ENCODE measurements at places on chromosomes 11 and 22.

- DNase-seq, result no peak
Measured at GRCh38 chr11:102553835-102554282, 23.3 kb upstream of the MMP7 start.

DNA sequence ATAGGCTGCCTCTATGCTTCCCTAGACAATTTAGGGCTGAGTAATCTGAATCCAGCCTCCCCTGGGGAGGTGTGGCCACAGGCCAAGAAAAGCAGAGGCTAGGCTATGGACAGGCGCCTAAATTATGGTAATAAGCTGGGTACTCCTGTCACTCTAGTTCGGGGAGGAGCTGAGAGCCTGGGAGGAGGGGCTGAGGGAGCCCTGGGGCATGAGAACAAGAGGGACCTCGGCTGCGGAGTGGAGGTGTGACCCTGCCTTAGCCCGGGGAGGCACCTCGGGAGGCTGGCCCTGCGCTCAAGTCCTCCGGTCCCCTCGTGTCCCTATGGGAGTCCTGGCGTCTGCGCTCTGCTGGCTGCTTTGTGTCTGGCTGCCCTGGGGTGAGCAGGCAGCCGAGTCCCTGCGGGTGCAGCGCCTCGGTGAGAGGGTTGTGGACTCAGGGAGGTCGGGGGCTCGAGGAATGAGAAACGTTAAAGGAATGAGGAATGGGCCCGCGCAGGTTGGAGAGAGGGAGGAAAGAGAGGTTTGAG lies at the start of gene OTOG:
OTOG (plus strand) TSS at position 209 of the 527 bp plus-strand sequence; CDS start at position 323, 114 bp downstream.
- DNase-seq, result no peak

DNA sequence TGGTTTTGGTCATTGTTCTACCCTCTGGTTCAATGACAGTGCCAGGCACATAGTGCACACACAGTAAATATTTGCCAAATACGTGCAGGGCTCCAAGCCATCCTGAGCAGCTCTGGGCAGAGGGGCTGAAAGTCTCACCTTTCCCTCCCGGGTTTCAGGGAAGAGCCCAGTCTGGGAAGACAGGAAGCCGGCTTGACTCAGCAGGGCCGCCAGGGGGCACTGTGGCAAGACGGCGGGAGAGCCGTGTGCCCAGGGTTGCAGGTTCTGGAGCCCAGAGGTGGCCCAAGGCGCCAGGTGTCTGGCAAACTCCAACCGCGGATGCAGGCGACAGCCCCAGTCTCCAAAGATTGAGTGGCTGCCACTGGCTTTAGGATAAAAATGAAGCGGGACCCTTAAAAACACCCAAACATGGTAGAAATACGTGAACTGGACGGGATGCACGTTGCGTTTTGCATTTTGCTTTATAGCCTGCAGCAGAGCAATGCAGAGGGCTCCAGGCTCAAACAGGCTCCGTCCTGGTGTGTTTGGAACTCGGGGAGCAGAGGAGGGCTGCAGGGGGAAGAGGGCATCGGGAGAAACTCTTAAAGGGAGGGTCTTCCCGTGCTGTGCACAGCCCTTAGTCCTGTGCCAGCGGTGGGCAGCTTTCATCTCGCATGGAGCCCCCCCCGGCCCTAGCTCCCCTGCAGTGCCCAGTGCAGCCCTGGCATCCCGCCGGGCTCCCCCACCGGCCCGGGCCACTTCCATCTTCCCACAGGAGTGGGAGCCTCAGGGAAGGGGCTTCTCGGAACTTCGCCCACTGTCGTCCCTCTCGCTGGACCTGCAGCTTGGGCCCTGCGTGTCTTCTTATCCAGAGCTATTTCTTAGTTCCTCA lies 10.7 kb downstream of the KRTAP5-5 start:
- no peak for DNase-seq

GRCh38 chr11:115333121-115333520 lies 171.1 kb downstream of the CADM1 start:
- DNase-seq, result no peak

GRCh38 chr11:72630104-72630852 lies 43.9 kb downstream of the PDE2A start:
- no peak for DNase-seq

Measured in stimulated activated CD4-positive, alpha-beta T cell treated with anti-CD3 and anti-CD28 coated beads, Interleukin-1b, Interleukin-23, amount 100 ng/mL, for 1 hour (primary cell).